ENCODE measurements at places on chromosomes 13 and 19. TPM values are rescaled to one million over a fixed set of nuclear protein-coding genes. Genes with fewer than 3 reads are reported as not detected.

PIN1 gene
- total RNA-seq: 232 TPM

PRSS57 gene
- total RNA-seq: not detected

OR10H1 gene
- 0.39 TPM for total RNA-seq

SIGLEC11 gene
- total RNA-seq: 8.5 TPM

KASH5 gene
- 102 TPM for total RNA-seq

GPR12 gene
- total RNA-seq: 0.06 TPM

INAFM1 gene
- 20.8 TPM for total RNA-seq

PLPPR2 gene
- total RNA-seq: 27.1 TPM

MTUS2 gene
- 9.2 TPM for total RNA-seq

MISP gene
- total RNA-seq: 1.1 TPM

ZNF320 gene
- 21.3 TPM for total RNA-seq
